IMR-90 (cell line): ENCODE measurements at places on chromosomes 11 and 22.

DNA sequence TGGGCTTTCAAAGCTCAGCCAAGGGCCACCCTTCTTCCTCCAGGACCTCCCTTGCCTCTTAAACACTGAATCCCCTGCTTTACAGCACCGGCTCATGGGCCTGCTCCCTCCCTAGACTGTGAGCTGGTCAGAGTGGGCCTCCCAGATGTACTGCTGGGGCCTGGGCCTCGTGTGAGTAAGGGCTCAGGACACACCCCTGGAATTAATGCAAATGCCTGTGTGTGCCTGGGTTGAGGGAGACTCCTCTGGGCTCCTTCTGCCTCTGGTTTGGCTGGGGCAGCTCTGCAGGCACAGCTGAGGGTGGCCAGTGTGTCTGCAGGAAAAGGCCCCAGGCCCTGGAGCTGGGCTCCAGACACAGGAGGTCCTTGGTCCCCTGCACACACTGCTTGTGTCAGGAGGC, 24.2 kb downstream of the ALX4 start:
- peak; percentile 10 for DNase-seq

- DNase-seq, result no peak
Observed at GRCh38 chr11:77106321-77106720, 3.7 kb downstream of the OMP start.

- peak; percentile 22 for DNase-seq
Observed at GRCh38 chr11:69172674-69173073, 16.9 kb downstream of the SMIM38 start.

DNA sequence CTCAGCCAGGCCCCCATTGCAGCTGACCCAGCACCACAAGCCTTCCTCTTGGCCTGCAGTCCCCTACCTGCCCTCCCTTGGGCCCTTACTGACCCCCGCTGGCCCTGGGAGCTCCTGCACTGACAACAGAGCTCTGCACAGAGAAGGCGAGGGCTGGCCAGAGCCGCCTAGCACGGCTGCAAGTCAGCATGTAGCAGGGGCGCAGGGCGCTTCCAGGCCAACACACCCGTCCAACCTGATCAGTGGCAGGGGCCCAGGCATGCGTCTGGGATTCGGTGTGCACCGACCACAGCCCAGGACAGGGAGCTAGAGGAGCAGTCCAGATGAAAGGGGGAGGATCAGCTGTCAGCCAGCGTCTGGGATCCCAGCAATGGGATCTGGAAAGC, 7.6 kb downstream of the WNT7B start:
- no peak for DNase-seq

- DNase-seq, result no peak
Observed at GRCh38 chr22:24706054-24706453, 68.5 kb downstream of the PIWIL3 start.

DNA sequence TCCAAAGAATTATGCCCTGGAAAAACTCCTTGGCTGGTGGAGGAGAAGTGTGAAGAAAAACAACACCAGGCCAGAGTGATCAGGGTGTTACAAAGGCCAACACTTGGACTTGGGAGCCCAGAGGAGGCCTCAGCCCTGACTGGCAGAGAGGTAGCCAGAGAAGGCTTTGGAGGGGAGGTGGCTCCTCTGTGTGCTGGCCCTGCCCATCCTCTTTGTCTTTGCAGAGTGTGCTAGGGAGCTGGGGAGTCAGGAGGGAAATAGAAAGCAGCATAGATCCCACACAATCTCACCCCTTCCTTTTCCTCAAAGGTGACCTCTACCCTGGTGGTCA, 12.0 kb upstream of the P2RY6 start:
- no peak for DNase-seq

DNA sequence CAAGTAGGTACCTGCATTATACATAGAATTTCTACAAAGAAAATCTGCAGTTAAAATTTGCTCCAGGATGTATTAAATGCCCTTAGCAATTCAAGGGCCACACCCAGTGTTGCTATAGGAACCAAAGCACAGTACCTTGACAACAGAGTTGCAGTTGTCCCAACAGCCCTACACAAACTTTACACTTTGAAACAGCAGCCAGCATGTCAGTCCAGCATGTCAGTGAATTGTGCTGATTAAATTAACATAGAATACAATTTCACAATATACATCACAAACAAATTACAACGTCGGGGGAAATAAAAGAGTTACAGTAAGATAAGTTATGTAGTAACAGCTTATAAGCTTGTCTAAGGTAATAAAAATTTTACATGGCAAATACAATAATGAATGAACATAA, 389.2 kb downstream of the SOX6 start:
- DNase-seq, result no peak

DNA sequence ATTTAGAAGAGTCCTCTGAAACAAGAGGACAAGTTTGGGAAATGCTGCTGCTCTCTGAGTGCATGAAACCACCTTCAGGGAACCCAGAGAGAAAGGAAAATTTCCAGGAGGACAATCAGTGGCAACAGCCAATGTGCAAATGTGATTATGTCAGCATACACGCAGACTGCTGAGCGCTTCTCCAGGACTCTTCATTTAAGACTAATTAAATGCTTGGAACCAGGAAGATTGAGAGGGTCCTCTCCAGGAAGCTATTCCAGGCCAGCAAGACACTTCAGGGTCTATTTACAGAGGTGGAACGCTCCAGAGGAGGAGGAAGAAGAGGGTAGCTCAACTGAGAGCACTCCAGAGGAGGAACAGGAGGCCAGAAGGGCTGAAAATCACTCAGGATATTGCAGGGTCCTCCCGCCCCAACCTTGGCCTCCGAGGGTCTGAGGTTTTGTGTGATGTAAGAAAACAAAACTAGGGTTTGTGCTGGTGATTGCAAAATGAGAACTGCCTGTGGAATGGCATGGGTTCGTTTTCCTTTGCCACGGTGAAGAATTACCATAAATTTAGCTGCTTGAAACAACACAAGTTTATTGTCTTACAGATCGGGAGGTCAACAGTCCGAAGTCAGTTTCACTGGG, 14.1 kb upstream of the HTR3A start:
- DNase-seq, result no peak

GRCh38 chr11:77217156-77217555, 84.3 kb downstream of the GDPD4 start:
- DNase-seq, result no peak

DNA sequence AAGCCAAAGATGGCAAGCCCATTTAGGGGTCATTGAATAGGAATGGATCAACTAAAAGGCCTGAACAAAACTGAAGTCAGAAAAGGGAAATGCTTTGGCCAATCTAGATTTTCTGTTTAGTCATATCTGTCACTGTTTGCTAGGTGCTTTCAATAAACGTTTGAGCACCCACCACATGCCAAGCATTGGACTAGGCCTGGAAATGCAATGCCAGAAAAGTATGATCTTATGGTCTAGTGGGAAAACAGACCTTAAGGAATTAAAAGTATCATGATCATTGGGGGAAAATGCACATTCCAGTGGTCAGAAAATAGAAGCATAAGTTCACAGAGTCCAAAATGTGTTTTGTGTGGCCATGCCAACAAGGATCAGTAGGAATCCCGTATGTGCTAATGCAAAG, 76.8 kb upstream of the BIRC3 start:
- peak; percentile 63 for DNase-seq

DNA sequence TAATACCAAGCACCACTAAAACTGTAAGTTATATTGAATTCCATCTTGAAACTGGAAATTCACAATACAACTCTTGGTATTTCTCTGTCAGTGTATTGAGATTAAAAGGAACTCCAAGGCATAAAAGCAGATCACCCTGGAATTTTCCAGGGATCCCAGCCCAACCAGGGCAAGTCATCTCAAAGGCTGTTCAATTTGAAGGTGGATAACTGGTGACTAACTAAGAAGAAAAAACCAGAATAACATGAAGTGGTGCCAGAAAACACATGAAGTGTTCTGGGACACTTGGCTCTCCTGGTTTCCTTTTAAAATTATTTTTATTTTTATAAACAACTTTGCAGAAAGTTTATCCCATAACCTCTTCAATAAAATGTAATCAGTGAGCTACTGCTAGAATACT, 7.8 kb upstream of the BMAL1 start:
- DNase-seq, result peak; percentile 46

DNA sequence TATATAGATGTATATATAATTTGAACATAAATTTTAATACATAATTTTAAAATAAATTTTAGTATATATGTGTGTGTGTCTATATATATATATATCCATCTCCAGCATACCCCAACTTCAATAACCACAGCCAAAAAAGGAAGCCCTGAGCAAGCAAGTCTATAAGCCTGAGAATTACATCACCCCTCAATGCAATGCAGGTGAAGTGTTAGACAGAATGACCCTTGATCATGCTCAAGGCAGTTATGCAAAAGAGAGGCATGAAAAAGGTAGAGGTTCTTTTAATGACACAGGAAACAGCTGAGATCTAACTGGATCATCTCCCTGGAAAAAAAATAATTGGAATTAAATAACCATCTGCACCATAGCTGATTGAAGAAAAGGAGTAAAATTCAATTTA, 557.9 kb upstream of the ANO5 start:
- no peak for DNase-seq

DNA sequence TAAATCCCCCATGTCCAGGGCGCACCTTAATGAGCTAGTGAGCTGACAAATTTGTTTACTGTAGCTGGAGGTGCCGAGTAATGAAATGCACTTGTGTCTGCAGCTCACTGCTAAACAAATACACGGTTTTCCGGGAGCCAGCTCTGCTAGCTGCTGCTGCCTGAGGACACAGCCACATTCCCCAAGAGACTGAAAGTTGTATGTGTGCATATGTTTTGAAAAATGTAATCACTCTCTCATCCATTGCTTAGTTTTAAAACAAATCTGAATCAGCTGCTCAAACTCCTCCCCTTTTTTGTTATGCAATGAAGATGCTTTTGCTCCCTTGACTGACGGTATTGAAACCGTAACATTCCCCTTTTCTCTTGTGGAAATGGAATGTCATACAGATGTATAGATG, 62.4 kb upstream of the NNMT start:
- DNase-seq, result peak; percentile 0

- peak; percentile 96 for DNase-seq
Observed at GRCh38 chr11:64334764-64335735, 5.0 kb upstream of the CCDC88B start.

DNA sequence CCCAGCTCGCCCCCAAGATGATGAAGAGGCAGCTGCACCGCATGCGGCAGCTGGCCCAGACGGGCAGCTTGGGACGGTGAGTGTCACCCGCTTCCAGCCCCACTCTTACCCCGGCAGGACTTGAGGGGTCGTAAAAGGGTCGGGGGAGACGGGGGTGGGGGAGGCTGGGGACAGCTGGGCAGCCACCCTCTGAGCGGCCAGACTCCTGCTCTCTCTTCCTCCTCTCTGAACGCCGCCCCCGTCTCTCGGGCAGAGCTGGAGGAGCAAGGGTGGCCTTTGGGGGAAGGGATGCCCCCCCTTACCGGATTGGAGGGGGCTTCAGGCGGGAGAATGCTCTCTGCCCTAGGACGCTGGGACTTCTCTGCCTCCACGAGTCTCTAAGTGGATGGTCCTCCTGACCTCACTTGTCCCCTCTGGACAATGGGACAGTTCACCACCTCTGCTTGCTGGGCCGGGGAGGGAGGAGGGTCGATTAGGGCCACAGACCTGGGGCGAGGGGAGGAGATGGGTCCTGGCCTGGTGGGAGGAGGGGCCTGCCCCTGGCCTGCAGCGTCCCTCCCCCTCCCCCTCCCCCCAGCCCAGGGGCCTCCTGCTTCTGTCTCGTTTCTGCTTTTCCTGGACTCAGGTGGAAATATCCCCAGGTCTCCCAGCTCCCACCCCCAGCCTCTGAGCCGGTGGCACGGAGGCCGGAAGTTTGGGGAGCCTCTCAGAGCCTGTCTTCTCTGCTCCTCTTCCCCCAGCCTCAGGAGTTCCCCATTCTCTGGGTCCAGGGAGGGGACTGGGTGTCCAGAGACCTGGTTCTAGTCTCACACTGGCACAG, 512 bp downstream of the SH3BP1 start:
- DNase-seq, result no peak

DNA sequence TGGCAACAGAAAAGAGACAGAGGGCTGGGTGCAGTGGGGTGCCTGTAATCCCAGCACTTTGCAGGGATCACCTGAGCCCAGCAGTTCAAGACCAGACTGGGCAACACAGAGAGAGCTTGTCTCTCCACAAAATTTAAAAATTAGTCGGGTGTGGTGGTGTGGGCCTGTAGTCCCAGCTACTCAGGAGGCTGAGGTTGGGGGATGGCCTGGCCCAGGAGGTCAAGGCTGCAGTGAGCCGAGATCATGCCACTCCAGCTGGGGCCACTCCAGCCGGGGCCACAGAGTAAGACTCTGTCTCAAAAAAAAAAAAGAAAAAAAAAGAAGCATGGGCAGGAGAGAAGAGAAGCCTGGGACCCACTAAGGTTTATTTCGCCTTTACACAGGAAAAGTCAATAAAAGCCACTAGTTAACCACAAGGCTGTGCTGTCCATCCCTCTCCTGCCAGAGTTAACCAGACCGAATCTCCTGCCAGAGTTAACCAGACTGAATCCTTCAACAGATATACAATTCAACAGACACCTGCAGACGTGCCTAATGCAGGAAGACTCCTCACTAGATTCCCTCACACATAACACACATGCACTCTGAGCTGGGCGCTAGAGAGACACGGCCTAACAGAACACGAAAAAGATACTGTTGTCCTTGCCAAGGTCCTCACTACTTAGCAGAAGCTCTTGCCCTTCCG, 29.8 kb downstream of the MICAL3 start:
- no peak for DNase-seq

DNA sequence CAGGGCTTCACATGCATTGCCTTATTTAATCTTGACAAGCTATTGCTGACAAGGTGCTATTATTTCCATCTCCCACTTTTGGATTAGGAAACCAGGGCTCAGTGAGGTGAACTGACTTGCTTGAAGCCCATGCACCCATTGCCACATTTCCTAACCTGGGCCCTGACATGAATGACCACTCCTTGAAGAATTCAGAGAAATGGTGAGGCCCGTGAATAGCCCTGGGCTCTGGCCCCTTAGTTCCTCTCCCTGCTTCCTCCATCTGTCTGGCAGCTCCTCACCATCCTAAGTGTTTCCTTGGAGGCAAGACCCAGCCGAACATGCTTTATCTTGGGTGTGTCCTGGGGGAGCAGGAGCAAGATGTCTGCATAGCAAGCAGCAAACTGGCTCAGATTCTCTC, 56.1 kb upstream of the NECTIN1 start:
- no peak for DNase-seq

DNA sequence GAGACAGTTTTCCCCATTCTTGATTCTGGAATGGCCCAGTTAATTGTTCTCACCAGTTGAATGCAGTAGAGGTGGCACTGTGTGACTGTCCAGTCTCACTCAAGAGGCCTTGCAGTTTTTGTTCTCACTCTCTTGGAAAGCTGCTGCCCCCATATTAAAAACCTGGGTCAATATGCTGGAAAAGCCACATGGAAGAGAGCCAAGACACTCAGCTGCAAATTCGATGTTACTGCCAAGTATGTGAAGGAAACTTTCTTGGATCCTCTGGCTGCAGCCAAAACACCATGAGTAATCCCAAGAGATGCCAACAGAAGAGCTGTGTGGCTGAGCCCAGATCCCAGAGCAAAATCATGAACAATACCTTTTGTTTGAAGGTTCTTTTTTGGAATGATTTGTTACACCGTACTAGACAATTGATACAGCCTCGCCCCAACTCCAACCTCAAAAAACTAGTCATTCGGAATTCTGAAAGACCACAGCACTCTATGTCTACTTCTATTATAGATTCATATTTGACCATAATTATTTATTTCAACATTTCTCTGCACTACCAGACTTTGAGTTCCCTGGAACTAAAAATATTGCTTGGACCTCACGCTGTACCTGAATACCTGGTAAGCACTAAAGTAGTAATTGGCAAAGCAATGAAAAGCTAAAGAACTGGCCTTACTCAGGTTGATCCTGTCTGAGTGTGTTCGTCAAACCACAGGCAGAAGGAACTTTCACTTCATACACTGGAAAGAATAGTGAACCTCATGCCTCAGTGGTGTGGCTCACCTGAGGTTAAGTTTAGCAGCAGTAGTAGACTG, 378.8 kb downstream of the ETS1 start:
- DNase-seq, result peak; percentile 93

- no peak for DNase-seq
Observed at GRCh38 chr11:131839326-131839725, 468.9 kb downstream of the NTM start.
